HepG2 (cell line): ENCODE measurements at places on chromosomes 16 and 17.
A peak's percentile ranks its signal among the peaks of the same experiment; 100 is the strongest.

DNA sequence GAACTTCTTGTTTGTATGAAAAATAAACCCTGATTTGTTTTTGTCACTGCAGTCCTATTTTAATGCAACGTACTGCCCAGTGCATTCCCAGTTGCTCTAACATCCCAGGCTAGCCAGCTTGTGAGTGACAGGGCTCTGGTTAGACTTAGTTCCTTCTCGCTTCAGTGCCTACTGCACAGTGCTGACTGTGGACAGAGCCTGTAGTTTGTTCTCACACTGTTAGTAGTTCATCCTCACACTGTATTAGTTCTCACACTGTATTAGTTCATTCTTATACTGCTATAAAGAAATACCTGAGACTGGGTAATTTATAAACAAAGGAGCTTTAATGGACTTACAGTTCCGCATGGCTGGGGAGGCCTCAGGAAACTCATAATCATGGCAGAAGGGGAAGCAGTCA lies 116.6 kb upstream of the SALL1 start:
- no peak overlapping the region for H3K4me3 ChIP-seq
- H3K27ac ChIP-seq, result no peak overlapping the region
- no peak for DNase-seq
- no peaks in the 10 kb centered on the region for H3K36me3 ChIP-seq
- H3K27me3 ChIP-seq, result no peaks in the 10 kb centered on the region

GRCh38 chr16:2090777-2091546 lies 43.2 kb downstream of the TSC2 start:
- H3K4me1 ChIP-seq, result no peaks in the 10 kb centered on the region
- no peak for DNase-seq
- no peak overlapping the region for H3K27ac ChIP-seq
- peaks cover 11% of the 10 kb centered on the region for H3K36me3 ChIP-seq
- no peak overlapping the region for H3K4me3 ChIP-seq

DNA sequence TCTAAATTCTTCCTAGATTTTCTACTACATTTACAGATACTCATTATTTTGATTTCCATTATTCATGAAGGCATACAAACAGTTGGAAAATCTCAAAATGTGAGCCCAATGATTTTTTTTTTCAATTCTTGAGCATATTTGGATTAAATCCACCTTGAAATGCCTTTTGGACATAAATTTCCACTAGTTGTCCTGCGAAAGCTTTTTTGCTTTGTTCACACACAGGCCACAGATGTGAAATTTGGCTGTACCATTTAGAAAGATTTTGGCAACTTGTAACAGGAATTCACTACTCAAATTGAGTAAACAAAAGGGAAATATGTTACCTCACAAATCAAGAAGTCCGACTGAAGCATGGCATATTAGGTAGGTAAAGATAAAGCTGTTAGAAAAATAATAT lies 1631.0 kb downstream of the CDH8 start:
- no peaks in the 10 kb centered on the region for H3K27me3 ChIP-seq
- H3K27ac ChIP-seq, result no peak overlapping the region
- no peaks in the 10 kb centered on the region for H3K4me1 ChIP-seq
- H3K4me3 ChIP-seq, result no peak overlapping the region

- H3K4me1 ChIP-seq, result no peaks in the 10 kb centered on the region
- DNase-seq, result no peak
- no peaks in the 10 kb centered on the region for H3K27me3 ChIP-seq
- H3K36me3 ChIP-seq, result no peaks in the 10 kb centered on the region
Observed at GRCh38 chr16:59697761-59698160, 963.6 kb upstream of the GOT2 start.

GRCh38 chr16:81518439-81518757 lies 73.8 kb downstream of the CMIP start:
- H3K4me1 ChIP-seq, result peaks cover 45% of the 10 kb centered on the region
- H3K36me3 ChIP-seq, result peaks cover 18% of the 10 kb centered on the region
- H3K27ac ChIP-seq, result no peak overlapping the region
- H3K27me3 ChIP-seq, result no peaks in the 10 kb centered on the region
- DNase-seq, result no peak

DNA sequence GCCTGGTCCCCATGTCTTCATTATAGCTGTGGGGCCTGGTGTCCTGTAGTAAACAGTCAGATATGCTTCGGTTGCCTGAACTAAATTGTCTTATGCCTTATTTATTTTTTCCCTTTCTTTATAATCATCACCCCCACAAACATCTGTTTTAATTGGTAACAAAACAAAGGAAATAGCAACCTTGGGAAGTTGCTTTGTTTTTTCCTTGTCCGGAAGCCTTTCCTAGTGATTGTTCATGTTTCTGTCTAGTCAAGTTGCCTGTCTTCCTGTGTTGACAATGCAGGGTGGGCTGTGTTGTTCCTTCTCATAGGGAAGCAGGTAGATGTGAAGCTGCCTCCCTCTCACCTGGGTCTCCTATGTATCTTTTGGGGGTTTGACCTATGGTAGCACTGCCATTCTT lies 16.7 kb downstream of the PGS1 start:
- no peak overlapping the region for H3K27ac ChIP-seq
- no peak overlapping the region for H3K4me3 ChIP-seq
- H3K36me3 ChIP-seq, result peaks cover 33% of the 10 kb centered on the region
- no peak for DNase-seq

- H3K36me3 ChIP-seq, result peaks cover 8% of the 10 kb centered on the region; the same call in 1 of the 2 replicates
- peak overlapping the region; percentile 80 for H3K27ac ChIP-seq
- peak overlapping the region; percentile 38 for H3K4me3 ChIP-seq
- peaks cover 55% of the 10 kb centered on the region for H3K4me1 ChIP-seq
Observed at GRCh38 chr17:41773190-41773588, 13.3 kb downstream of the JUP start.

DNA sequence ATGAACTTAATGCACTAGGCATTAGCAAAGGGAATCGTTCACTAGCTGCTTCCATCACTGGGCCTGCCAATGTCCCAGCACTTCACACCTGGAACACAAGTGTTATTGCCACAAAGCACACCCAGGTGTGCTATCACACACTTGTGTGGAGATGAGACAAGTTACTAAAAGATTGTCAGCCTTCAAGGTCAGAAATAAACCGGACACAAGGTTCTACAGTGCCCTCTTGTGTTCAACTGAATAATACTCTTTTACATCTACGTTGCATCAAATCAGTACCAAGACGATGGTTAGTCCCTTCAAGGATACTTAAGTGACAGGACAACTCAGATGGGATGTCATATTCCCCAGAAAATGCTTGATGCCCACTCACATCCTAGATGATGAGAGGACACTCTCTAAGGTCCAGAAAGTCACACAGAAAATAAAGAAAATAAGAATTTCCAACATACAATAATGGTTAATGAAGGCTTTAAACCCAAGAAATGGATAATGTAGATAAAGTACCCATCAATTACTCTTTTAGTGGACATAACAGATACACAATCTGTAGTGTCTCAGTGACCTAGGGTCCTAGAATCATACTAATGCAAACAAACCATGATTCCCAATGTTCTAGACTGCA lies 16.4 kb upstream of the GLG1 start:
- H3K27me3 ChIP-seq, result no peaks in the 10 kb centered on the region
- H3K4me3 ChIP-seq, result no peak overlapping the region
- no peak overlapping the region for H3K27ac ChIP-seq
- H3K36me3 ChIP-seq, result peaks cover 33% of the 10 kb centered on the region

- H3K4me1 ChIP-seq, result peaks cover 73% of the 10 kb centered on the region
- H3K36me3 ChIP-seq, result peaks cover 24% of the 10 kb centered on the region
- no peak for DNase-seq
- no peak overlapping the region for H3K27ac ChIP-seq
- H3K27me3 ChIP-seq, result no peaks in the 10 kb centered on the region
- H3K4me3 ChIP-seq, result no peak overlapping the region
Observed at GRCh38 chr16:81571175-81571574, 126.6 kb downstream of the CMIP start.

DNA sequence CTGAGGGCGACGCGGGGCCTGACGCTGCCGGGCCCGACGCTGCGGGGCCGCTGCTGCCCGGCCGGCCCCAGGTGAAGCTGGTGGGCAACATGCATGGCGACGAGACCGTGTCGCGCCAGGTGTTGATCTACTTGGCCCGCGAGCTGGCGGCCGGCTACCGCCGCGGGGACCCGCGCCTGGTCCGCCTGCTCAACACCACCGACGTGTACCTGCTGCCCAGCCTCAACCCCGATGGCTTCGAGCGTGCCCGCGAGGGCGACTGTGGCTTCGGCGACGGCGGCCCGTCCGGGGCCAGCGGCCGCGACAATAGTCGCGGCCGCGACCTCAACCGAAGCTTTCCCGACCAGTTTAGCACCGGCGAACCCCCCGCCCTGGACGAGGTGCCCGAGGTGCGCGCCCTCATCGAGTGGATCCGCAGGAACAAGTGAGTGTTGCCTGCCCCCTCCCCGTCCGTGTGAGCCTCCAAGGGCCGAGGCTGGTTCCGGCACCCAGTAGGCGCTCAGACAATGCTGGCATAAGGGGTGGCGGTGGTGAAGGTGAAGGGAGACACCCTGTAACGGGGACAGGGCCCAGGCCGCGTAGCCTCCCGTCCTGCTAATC lies 676 bp downstream of the CPD start:
- H3K4me3 ChIP-seq, result peak overlapping the region; percentile 94
- H3K27ac ChIP-seq, result peak overlapping the region; percentile 68

DNA sequence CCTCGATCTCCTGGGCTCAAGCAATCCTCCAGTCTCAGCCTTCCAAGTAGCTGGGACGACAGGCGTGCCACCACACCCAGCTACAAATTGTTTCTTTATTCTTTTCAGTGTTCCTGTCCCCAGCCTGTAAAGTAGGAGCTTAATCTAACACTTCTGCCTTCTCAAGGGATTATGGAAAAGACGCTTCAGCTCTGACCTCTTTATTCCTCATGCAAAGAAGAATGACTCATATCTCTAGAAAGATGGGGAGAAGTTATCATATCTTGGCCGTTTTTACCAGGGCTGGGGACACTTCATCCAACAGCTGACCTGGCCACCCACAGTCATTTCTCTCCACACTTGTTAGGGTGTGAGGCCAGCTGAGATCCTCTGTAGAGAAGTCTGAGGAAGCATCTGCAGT lies 172.6 kb downstream of the HAPSTR1 start:
- peaks cover 14% of the 10 kb centered on the region for H3K4me1 ChIP-seq
- H3K36me3 ChIP-seq, result no peaks in the 10 kb centered on the region
- H3K27me3 ChIP-seq, result peaks cover 2% of the 10 kb centered on the region; the same call in 1 of the 2 replicates
- H3K4me3 ChIP-seq, result no peak overlapping the region

GRCh38 chr17:58191241-58191896 lies 1.2 kb upstream of the EPX start:
- H3K27me3 ChIP-seq, result peaks cover 2% of the 10 kb centered on the region; the same call in 1 of the 2 replicates
- no peak for DNase-seq
- H3K27ac ChIP-seq, result no peak overlapping the region
- H3K36me3 ChIP-seq, result no peaks in the 10 kb centered on the region
- no peak overlapping the region for H3K4me3 ChIP-seq
- no peaks in the 10 kb centered on the region for H3K4me1 ChIP-seq

- H3K27me3 ChIP-seq, result no peaks in the 10 kb centered on the region
- H3K36me3 ChIP-seq, result no peaks in the 10 kb centered on the region
- DNase-seq, result no peak
- no peak overlapping the region for H3K4me3 ChIP-seq
- H3K27ac ChIP-seq, result no peak overlapping the region
Observed at GRCh38 chr16:35753559-35754390, 2294.4 kb downstream of the TP53TG3F start.

DNA sequence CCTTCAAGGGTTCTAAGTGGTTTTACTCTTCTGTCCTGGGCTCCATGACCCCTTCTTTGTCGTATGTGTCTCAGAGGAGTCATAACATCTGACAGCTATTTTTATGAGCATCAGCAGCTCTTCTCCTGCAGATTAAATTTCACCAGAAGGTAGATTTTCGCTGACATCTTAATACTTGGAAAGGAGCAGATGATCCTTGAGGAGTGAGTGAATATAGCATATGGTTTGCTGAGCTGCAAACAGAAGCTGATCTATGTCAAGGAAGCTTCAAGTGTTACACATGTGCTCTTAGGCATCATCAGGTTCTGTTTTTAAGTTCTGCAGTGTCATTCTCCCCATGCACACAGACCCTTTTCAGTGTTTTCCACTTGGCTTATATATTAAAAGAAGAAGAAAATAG lies 49.2 kb upstream of the MYH2 start:
- DNase-seq, result no peak
- no peak overlapping the region for H3K27ac ChIP-seq
- H3K36me3 ChIP-seq, result no peaks in the 10 kb centered on the region
- H3K4me1 ChIP-seq, result no peaks in the 10 kb centered on the region
- no peak overlapping the region for H3K4me3 ChIP-seq

DNA sequence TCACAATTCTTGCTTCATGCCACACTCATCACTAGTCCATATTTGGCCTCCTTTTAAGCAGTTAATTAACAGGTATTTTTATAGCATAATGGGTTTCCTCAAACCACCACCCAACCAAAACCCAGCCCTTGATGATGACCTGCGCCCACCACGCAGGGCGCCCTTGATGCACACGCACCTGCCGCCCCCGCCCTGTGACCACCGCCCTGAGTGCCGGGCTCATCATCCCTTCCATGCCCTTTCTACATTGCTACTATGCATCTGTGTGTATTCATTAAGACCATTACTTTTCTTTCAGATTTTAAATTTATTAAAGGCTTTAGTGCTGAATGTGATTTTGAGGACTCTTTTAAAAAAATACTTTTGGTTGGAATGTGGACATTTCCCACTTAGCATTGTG lies 204.8 kb upstream of the CHMP6 start:
- H3K4me1 ChIP-seq, result peaks cover 28% of the 10 kb centered on the region
- H3K36me3 ChIP-seq, result 0 out of 2 replicates have a peak, but pooled peaks cover 3% of the 10 kb centered on the region
- H3K27me3 ChIP-seq, result no peaks in the 10 kb centered on the region
- H3K4me3 ChIP-seq, result no peak overlapping the region

- no peak for DNase-seq
- peaks cover 21% of the 10 kb centered on the region for H3K4me1 ChIP-seq
- H3K4me3 ChIP-seq, result no peak overlapping the region
- H3K27ac ChIP-seq, result no peak overlapping the region
- H3K36me3 ChIP-seq, result no peaks in the 10 kb centered on the region
Observed at GRCh38 chr17:80105762-80106161, 4.4 kb downstream of the GAA start.

DNA sequence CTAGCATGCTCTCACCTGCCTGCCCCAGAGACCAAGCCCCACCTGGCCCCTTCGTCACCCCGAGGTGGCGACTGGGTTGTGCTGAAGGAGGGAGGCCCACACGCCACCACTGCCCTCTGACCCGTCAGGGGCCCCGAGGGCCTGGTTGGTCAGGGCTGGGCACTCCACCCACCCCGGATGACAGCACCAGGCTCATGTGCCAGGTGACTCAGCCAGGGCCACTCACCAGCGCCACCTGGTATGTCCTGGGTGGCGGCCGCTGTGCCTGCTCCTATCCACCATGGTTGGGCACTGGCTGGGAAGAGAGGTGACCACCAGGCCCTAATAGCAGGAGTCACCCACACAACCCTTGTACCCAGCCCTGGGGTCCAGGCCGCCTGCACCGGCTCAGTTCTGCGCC lies 68.9 kb downstream of the JPH3 start:
- DNase-seq, result no peak
- no peaks in the 10 kb centered on the region for H3K36me3 ChIP-seq
- H3K27ac ChIP-seq, result no peak overlapping the region
- peaks cover 89% of the 10 kb centered on the region for H3K27me3 ChIP-seq

GRCh38 chr16:67199808-67200198 lies 872 bp downstream of the ELMO3 start:
- H3K4me1 ChIP-seq, result no peaks in the 10 kb centered on the region
- H3K27ac ChIP-seq, result no peak overlapping the region
- H3K36me3 ChIP-seq, result peaks cover 47% of the 10 kb centered on the region
- no peaks in the 10 kb centered on the region for H3K27me3 ChIP-seq
